ENCODE measurements at places on chromosomes 5 and 9.
A peak's percentile ranks its signal among the peaks of the same experiment; 100 is the strongest.

DNA sequence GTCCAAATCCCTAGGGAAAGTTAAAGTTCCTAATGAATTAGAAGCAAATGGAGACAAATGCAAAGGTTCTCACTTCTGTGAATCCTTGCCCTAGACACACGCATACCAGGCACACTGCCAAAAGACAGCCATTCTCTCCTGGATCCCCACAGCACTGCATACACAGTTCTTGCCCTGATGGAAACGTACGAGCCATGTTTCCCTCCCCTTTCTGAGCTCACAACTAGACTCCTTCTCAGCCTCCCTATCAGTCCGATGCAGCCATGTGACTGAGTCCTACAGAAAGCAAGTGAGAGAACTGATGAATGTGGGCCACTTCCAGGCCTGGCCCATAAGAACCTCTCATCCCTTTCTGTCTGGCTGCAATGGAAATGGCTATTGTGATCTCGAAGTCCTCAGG, 92.0 kb downstream of the ZNF608 start:
- DNase-seq: no peak

- DNase-seq: no peak
These were observed 2.3 kb upstream of the SLC23A1 start for GRCh38 chr5:139385061-139386049.

- DNase-seq: no peak
These were observed 3.2 kb downstream of the TERT start for GRCh38 chr5:1291611-1292080.

DNA sequence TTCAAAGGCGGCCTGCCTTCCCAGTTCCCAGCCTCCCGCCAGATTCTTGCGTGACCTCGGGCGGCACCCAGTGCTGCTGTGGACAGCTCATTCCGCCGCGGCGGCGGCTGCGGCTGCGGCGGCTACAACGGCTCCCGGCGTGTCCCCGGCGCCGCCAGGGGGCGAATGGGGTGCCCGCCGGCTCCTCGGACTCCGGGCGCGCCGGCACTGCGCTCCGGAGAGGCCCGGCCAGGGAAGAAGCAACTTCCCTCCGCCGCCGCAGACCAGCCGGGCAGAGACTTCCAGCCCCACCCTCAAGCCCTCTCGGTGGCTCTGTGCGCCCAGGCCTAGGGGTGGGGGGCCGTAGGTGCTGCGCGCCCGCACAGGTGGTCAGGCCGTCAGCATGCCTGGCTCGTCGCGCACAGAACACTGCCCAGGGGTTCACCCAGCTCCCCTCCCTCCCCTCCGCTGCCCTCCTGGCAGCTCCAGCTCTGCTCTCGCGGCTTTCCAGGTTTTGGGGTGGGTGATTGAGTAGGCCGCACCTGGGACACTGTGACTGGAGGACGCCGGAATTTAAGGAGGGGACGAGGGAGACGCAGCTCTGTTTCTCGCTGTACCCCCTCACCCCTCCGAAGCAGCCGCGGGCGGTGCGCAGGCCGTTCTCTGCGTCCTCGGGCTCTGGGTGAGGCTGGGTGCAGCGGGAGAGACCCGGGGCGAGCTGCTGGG, 20.2 kb downstream of the IGIP start:
- peak; percentile 35 for DNase-seq

DNA sequence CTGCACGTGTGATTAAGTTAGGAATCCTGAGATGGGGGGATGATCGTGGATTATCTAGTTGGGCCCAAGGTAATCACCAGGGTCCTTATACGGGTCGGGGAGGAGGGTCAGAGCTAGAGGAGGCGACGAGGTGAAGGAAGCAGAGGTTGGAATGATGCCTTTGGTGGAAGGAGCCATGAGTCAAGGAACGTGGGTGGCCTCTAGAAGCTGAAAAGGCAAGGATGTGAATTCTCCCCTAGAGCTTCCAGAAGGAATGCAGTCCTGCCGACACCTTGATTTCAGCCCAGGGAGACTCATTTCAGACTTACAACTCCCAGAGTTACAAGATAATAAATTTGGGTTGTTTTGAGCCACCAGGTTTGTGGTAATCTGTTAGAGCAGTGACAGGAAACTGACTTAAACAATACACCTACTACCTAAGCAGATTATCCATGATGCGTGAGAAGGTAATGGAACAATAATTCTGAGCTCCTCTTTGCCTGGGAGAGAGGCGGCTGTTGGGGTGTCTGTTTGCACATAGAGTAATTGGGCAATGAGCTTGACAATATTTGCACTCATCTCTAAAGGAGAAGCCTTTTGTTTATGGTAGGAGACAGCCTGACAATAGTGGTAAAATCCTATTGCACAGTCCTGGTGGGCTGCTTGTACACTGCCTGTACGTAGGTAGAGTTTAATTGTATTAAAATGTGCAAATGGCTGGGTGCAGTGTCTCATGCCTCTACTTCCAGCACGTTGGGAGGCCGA, 129.3 kb upstream of the IER5L start:
- no peak for DNase-seq

- DNase-seq: no peak
These were observed 4.7 kb upstream of the CPEB4 start for GRCh38 chr5:173883347-173883924.

DNA sequence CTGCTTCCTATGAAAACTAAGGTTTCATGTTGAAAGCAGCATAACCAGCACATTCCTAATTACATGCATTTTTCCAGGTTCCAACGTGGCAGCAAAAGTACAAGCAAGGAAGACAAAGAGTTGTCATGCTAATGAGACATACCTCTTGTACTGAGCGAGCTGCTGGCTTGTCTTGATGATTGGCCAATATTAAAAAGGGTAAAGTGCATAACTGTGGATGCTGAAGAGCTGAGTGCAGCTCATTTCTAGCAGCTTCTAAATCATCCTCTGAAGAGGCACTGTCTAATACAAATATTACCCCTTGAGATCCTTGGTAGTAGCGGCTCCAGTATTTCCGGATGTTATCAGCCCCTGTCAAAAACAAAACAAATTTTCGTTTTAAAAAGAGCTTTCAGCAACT, 197.3 kb downstream of the ARL15 start:
- no peak for DNase-seq

- peak; percentile 26 for DNase-seq
These were observed at the start of gene SEPTIN8 for GRCh38 chr5:132777209-132778069. SEPTIN8 (minus strand) TSS chr5:132777239; CDS start chr5:132777137, 102 bp downstream.

GRCh38 chr9:133050781-133051180, 11.0 kb upstream of the CEL start:
- no peak for DNase-seq

GRCh38 chr5:151158287-151158661, 695 bp upstream of the ANXA6 start:
- DNase-seq: no peak

DNA sequence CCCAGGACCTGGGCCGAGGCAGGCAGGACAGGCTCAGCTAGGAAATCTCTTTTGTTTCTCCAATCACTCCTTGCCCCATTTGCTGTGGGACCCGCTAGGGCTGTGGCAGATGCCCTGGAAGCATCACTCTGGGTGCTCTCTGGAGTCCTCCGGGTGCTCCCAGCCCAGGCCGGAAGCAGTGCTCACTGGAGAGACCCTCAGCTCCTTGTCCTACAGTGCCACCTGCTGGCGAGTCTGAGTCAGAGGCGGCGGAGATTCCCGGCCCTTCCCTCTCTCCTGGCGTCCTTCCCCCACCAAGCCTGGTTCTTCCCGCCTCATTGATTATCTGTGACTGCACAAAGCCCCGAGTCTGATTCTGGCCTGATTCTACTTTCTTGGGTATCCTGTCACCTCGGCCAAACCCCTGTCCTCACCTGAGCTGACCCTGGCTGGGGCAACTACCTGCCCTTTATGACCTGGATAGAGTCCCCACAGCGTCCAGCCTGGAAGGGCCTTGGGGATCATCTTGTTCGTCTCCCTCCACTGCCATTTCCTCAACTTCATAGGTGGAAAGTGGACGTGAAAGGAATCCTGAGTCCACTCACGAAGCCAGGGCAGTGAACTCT, 7.3 kb upstream of the BARHL1 start:
- DNase-seq: peak; percentile 7

- no peak for DNase-seq
These were observed 76.1 kb upstream of the CXCL14 start for GRCh38 chr5:135654761-135655467.

DNA sequence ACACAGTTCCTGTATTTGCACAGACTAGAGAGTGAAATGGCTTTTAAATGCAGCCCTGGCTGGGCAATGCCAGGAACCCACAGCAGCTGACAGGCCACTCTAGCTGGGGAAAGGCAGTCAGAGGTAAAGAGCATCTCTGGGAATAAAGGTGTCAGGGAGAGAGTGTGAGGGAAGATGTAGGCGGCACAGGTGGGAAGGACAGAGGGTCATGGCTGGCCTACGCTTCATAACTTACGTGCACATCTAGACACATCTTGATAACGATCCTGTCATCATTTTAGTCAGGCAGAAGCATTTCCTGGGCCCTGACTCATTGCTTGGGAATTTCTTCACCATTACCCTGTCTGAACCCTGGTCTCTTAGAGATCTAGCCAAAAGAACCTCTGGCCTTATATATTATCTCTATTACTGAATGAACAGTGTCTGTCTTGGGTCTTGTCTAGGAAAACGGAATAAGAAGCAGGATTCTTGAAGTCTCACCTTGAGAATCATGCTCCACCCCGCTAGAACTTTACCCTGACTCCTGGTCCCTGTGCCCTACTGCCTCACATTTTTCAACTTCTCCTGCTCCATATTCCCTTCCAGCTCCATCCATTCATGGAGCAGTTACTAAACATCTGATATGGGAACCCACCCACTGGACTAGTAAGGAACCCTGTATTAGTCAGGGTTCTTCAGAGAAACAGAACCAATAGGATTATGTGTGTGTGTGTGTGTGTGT, 106.4 kb upstream of the ELL2 start:
- no peak for DNase-seq

DNA sequence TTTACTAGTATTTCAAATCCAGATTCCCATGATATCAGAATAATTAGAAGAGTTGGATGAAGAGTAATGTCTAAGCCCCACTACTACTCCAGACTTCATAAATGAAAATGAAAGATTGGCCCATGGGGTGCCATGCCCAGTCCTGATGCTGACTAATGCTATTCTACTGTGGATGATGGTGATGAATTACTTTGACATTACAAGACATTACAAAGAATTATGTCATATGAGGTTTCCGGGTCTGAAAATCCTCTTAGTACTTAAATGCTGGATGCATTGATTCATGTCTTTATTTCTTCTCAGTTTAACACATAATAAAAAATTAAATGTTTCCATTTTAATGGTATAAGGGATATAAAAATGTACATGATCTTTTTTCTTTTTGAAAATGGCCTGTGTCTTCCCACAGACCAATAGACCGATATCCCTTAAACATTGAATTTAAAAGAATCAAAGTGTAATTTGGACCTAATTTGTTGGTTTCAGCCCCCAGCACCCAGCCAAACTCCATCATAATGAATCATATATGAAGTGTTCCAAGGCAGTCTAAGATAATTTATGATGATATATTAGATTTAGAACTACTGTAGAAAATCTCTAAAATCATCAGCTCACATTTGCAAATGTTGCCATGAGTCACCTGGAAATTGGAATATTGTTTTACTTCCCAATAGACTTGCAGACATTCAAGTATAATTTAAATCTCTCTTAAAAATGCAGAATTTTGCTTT, 223.6 kb upstream of the SGCD start:
- no peak for DNase-seq

- DNase-seq: no peak
These were observed 18.9 kb upstream of the NSMF start for GRCh38 chr9:137477778-137478612.

- DNase-seq: no peak
These were observed 27.9 kb downstream of the SPRY4 start for GRCh38 chr5:142296914-142297417.

- no peak for DNase-seq
These were observed 39.7 kb upstream of the PPP1R26 start for GRCh38 chr9:135439916-135440315.

DNA sequence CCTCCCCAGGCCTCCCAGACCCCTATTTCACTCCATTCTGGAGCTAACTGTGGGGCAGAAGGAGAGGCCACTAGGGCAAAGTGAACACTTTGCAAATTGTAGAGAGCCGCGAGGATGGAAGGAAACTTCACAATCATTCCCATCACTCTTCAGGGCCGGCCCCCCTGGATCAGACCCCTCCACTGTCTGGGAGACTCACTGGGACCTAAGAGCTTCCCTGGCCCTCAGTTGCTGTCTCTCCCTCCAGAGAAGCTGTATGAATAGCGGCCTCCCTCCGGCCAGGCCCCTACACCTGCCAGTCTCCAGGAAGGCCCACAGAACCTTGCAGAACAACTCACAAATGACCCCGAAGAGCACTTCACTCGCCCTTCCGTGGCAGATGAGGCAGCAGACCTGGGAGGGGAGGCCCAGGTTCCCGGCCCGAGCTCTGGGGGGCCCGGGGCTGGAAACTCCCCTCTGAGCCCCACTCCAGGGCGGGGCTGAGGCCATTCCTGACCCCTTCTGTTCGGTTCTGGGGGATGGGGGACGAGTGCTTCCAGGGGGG, 141.9 kb upstream of the IER5L start:
- no peak for DNase-seq

DNA sequence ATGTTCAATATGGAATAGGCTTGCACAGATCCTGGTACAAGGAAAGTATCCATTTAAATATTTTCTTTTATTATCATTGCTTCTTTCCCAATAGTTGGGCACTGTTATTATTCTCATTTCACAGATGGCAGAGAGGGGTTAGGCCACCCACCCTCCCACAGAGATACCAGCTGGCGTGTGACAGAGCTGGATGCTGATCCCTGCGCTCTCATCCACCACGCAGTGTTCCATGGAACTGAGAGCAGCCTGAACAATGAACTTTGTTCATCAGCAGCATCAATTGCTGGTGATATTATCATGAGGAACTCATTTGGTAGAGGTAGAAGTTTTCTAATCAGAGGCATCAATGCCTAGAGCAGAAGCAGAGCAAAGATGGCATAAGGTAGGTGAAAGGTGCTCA, 227.9 kb downstream of the ESM1 start:
- no peak for DNase-seq

GRCh38 chr5:16854351-16854750, 81.7 kb downstream of the MYO10 start:
- no peak for DNase-seq

- no peak for DNase-seq
These were observed 334.7 kb downstream of the FBXL7 start for GRCh38 chr5:15834596-15835245.

GRCh38 chr5:164439799-164440198, 934.4 kb downstream of the MAT2B start:
- DNase-seq: no peak

DNA sequence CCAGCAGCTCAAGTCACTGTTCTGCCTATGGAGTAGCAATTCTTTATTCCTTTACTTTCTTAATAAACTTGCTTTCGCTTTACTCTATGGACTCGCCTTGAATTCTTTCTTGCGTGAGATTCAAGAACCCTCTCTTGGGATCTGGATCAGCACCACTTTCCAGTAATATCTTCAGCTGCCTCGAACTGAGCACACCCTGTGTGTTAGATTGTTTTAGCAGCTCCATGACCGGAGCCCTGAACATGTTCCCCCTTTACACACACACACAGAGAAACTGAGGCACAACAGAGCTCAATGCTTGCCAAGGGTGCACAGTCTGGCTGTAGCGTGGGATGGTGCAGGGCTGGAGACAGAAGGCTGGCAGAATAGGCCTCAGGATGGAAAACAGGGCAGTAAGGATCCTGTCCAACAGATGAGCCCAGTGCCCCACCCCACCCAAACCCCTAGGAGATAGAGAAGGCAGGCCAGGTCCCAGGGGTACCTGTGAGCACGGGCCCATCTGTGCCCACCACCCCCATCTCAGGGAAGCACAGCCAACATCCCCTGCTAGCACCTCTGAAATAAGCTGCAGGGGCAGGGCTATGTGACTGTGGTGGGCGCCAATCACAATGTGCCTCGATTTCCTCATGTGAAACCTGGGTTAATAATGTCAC, 27.9 kb downstream of the BICD2 start:
- DNase-seq: no peak

Data from activated T-cell treated with anti-CD3 and anti-CD28 coated beads for 1 hour (primary cell).